ENCODE measurements at places on chromosomes 2 and 18.

GRCh38 chr2:72938455-72938854, 21.1 kb downstream of the EMX1 start:
- peak; percentile 5 for DNase-seq

DNA sequence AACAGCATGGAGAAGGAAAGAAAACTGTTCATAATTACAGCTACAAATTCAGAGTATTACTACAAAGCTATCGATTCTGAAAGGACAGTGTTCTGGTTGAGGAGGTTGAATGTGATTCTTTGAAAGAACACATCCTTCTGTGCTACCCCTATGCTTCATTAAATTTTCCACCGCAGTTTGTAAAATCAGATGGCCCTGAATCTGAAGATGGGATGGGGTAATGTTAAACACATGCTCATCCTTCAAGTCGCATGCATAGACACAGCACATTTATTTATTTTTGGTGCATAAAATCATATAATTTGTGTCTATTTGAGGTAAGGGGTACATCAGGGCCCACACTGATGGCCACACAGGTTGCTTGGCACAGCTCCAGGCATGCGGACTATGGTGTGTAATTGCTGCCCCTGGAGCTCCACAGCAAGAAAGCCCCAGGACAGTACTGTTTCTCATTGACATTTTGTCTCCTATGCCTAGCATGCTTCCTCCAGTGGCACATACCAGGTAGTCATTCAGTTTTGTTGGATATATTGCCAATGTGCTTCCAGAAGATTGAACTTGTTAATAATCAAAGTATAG, 238.8 kb upstream of the TANK start:
- no peak for DNase-seq

- DNase-seq, result no peak
These were observed 550.3 kb upstream of the HS6ST1 start for GRCh38 chr2:128868686-128869551.

GRCh38 chr18:59861963-59862819, 37.6 kb upstream of the PMAIP1 start:
- peak; percentile 33 for DNase-seq

GRCh38 chr2:15521641-15522181, 39.4 kb downstream of the NBAS start:
- peak; percentile 11 for DNase-seq

DNA sequence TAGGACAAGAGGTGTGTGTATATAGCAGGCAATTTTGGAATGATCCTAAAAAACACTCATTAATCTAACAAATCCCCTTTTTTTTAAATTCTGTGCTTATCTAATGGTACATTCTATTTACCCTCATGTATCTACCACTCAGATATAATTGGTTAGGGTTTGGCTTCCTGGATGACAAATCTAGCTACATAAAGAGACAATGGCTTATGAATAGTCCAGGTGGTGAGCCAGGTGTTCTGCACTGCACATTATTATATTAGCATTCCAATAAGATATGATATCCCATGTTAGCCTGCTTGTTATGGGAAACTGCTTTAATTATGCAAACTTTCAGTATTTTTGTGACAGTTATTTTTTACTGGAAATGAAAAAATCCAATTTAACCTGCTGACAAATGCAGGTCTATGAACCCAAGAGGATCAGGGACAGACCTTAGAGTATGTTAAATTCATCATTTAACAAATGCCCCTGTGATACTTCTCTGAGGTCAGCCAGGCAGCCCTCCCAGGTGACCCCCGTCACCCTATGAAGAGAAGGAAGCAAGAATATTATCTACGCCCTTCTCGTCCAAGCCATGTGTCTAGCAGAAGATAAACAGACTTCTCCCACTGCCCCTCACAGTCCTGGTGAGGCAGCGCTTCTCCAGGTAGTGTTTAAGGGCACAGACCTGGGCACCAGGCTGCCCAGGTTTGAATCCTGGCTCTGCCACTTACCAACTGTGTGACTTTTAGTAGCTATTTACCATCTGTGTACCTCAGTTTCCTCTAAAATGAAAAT, 83.0 kb downstream of the ADD2 start:
- DNase-seq, result peak; percentile 72

- DNase-seq, result no peak
These were observed 25.5 kb downstream of the WDR7 start for GRCh38 chr18:56676639-56677038.

- no peak for DNase-seq
These were observed 533.0 kb downstream of the TMX3 start for GRCh38 chr18:68181956-68182355.

GRCh38 chr2:172172513-172173173, 69.9 kb upstream of the DLX2 start:
- peak; percentile 85 for DNase-seq

GRCh38 chr2:148122788-148123187, 101.9 kb downstream of the MBD5 start:
- no peak for DNase-seq

DNA sequence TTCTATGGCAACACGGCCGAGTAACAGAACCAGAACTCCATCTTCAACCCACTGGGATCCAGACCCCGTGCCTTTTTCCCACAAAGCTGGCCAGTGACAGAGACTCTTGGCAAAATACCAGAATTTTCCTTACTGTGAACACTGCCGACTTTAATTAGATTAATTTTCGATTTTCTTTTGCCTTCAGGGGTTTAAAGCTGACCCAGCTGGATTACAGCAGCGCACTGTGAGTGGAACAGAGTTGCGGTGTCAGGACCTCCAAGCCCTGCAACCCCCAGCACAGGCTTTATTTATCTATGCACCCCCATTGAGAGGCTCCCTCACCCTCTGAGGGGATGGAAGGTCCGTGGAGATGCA, 36.4 kb downstream of the CTIF start:
- DNase-seq, result peak; percentile 78

GRCh38 chr2:238294393-238295143, 6.2 kb upstream of the PER2 start:
- DNase-seq, result no peak

DNA sequence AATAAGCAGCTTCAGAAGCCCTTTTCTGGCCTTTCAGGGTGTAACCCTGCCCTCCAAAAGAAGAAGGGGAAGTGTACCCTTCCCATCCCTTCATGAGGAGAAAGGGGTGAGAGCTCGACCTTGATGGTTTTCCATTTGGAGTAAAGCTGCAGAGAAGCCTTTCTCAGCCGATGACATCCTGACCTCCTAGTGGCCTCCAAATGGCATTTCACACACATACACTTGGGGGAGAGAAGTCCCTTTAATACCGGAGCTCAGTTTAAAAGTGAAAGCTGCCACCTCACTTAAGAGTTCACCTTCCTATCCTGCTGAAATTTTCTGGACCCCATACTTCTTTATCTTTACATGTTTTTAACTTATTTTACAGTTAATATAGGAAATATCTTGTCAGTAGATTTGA, 716.7 kb downstream of the DCDC2C start:
- DNase-seq, result no peak

DNA sequence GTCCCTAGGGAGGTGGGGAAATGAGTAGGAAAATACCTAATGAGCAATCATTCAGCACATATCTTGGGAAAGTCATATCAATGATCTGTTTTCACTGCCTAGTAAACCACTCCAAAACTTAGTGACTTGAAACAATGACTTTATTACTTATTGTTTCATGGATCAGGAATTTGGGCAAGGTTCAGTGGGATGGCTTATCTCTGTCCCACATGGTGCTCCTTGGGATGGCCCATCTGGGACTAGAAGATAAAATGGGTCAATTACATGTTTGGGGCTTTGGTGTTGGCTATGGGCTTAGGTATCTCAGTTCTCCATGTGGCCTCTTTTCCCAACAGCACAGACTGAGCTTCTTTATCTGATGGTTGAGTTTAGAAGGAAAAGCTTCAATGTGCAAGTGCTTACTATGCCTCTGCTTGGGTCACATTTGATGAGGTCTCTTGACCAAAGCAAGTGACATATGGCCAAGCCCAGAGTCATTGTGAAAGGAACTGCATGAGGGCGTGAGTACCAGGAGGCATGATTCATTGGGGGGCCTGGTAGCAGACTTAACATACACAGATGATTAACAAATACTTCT, 218.1 kb upstream of the TNP1 start:
- no peak for DNase-seq

GRCh38 chr2:222736301-222736700, 64.8 kb downstream of the MOGAT1 start:
- peak; percentile 8 for DNase-seq

GRCh38 chr2:171939058-171939742, 16.9 kb downstream of the HAT1 start:
- DNase-seq, result no peak

GRCh38 chr18:44342162-44342561, 338.5 kb upstream of the SETBP1 start:
- no peak for DNase-seq

DNA sequence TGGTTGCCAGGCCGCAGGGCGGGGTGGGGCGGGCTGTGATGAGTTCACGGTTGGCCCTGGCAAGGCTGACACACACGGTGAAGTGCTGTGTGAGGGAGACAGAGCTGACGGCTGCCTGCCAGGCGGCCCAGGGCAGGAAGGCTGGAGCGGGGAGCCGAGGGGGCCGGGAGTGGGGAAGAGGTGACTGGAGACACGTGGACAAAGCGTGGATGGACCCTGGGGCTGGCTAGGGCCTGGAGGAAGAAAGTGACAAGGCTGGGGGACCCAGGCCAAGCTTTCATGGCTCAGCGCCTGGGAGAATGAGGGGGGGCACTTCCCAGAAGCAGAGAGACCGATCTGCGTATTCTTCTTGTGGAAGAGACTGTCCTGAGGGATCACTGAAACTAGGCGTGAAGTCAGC, 123.2 kb downstream of the DYSF start:
- DNase-seq, result no peak

DNA sequence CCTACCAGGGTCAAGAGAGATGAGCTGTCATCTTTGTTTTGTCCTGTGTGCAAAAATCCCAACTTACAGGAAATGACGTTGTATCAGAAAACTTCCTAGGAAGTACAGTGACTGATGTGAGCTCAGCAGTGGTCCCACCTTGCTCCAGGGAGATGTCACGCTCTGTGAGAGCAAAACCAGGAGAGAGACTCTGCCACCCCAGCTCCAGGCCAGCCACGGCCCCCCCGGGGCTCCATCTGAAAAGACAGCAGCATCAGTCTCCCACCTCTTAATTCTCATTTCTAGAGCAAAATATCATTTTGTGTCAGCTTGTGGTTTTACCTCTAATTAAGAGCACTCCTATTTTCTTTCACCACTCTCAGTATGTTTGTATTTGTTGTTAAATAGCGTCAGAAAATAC, 57.5 kb downstream of the MYL12B start:
- DNase-seq, result no peak

GRCh38 chr2:510839-511238, 166.4 kb downstream of the TMEM18 start:
- DNase-seq, result no peak

- no peak for DNase-seq
These were observed 49.8 kb upstream of the ANKRD62 start for GRCh38 chr18:12043811-12044210.

DNA sequence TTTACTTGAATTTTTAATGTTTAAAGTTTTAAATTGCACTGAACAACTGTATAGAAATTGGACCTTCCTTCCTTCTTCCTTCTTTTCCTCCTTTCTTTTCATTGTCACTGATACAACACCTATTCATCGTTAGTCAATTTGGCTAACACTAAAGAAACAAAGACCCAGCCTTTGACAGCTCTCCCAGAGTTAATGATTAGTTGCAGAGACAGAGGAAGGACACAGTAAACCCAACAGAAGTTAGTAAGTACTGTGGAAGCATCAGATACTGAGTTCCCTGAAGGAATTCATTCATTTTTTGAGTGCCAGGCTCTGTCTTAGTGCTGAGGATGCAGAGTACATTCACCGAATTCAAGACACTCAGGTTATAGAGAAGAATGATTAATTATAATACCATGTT, 77.9 kb upstream of the RAB27B start:
- no peak for DNase-seq

DNA sequence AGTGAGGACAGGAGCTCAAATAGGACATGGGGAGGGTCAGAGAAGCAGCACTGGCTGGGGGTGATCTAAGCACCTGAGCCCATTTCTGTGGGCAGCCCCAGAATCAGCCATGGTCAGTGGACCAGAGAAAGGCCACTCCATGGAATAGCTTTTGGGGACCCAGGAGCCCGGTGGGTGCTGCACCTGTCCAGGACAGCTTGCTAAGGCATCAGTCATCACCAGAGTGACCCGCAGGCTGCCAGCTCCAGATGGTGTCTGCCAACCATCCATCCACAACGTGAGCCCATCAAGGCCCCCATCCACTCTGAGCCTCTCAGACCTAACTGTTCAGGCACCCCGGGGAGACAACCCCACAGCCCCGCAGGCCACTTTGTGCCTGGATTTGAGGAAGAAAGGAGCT, 23.6 kb upstream of the COL6A3 start:
- DNase-seq, result peak; percentile 33

DNA sequence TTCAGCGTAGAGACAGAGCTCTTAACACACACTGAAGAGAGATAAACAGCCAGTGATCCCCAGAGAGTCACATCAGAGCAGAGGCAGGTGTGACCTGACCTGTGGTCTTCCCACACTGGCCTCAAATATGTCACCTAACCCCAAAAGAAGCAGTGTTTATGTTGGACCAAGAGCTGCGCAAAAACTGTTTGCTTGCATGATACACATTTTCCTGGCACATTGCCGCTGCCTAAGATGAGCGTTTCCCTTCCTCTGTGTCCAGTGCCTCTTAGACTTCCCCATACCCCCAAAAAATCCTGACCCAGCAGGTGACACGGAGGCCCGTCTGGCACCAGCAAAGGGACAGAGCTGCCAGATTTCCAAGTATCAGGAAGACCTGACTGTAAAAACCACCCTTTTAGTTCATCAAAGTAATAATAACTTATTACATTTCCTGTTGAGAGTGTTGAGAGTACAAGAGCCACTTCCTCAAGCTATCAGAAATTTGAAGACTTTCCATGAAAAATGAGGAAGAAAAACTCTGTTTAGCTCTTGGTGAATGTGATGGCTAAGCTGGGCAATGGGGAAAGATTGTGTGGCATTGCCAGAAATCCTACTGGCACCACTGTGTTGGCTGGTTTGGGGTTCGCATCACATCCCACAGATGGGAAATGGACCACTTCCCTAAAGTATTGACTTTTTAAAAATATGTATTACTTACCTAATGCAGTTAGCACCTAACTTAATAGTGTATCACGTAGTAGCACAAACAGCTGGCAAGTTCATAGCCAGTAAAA, 6.7 kb downstream of the TNFRSF11A start:
- DNase-seq, result no peak

DNA sequence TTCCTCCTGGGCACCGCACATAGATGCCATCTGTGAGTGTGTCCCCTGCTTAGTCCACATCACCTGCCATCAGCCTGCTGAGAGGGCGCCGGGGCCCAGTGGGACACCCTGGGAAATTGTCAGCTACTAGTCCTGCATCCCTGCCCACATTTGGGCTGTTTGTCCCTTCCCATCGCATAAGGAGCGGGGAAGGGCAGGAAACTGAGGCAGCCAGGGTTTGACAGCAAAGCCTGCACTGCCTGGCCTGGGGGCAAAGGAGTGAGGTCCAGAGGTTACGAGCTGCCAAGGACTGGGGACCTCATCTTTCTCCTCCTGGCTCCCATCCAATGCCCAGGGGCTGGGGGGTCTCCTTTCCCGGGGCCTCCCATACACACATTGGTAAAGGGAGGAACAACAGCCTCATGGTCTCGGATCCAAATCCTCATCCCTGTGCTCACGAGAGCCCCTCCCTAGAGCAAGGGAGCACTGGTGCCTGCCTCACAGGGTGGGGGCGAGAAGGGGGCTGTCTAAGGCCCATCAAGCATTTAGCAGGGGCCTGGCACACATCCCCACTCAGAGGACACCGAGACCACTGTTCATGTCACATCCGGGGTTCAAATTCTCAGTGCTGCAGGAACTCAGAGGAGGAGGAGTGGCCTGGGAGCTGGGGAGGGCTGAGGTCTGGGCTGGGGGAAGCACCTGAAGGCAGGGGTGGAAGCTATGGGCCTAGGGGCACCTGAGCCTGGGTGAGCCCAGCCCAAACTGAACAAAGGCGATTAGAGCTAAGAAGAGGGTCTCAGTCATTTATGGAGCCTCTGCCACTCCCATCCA, 113.8 kb downstream of the SMAD7 start:
- DNase-seq, result no peak

Measured in NCI-H69 (cell line).